AG09319 (cell line): ENCODE measurements at places on chromosomes 16 and 17.

GRCh38 chr16:89873972-89874689 lies 739 bp downstream of the TCF25 start:
- peak; percentile 94 for DNase-seq

DNA sequence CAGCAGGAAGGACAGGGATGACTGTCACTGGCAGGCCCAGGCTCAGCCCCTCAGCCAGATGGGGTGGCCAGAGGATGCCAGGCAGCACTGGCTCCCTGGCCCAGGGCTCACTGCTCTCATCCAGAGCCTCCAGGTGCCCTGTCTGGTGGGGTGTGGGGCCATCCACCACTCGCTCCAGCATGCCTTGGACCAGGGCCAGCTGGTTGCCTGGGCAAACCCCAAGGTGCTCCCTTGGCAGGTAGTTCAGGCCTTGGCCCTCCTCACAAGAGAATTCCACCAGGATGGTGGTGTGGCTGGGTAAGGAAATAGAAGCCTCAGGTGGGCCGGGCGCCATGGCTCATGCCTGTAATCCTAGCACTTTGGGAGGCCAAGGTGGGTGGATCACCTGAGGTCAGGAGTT lies 29.4 kb downstream of the LGALS9 start:
- no peak for DNase-seq

GRCh38 chr16:54510685-54511221 lies 224.2 kb upstream of the IRX3 start:
- no peak for DNase-seq

GRCh38 chr17:78234261-78234865 lies 2.9 kb downstream of the TMEM235 start:
- DNase-seq: no peak

- DNase-seq: peak; percentile 79
Observed at GRCh38 chr17:27245230-27245696, 48.7 kb upstream of the WSB1 start.

GRCh38 chr17:4314618-4315017 lies 50.8 kb upstream of the ANKFY1 start:
- no peak for DNase-seq

- no peak for DNase-seq
Observed at GRCh38 chr16:66004699-66005098, 361.8 kb upstream of the CDH5 start.

DNA sequence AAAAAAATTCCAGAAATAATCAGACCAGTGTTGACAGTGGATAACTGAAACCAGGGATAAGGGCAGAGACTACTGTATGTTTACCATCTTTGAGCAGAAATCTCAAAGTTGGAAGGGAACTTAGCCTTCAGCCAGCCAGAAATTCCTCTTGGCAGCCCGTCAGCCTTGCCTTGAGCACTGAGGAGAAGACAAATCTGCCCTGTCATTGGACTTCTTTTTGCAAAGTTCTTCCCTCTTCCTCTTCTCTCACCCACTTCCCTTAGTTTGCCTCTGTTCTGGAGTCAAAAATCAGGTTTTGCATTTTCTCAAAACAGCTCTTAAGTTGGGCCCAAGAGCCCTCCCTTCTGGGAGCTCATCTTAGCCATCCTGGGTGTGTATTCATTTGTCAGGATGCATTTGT lies 6.2 kb downstream of the TUFM start:
- DNase-seq: no peak

GRCh38 chr17:3536716-3537115 lies 20.9 kb downstream of the TRPV3 start:
- no peak for DNase-seq
